ENCODE measurements at places on chromosomes 5 and 9. TPM values are rescaled to one million over a fixed set of nuclear protein-coding genes. Genes with fewer than 3 reads are reported as not detected.

DNA sequence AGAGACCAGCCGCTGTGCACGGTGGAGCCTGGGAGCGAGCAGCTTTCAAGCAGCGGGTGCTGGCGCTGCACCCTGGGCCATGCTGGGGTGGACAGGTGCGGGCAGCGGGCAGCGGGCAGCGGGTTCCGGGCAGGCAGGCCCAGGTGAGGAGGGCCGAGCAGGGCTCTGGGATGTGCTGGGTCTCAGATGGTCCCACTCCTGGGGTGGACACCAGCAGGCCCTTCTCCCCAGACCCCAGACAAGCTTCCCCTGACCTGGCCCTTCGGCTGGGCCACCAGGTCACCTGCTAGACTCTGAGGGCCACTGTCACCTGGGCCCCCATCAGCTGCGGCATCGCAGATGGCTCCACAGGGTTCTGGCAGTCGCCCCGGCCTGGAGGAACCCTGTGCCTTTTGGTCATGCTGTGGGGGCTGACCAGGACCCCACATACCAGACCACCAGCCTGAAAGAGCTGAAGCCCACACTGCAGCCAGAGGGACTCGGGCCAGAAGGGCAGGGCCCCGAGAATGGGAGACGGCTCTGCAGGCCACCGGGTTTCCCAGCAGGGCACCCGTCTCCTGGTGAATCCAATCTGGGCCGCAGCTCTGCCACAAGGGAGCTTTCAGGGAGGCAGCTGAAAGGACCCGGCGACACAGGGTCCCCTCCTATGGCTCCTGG, 2.0 kb downstream of the SLC6A19 start:
- DNase-seq, result no peak

DNA sequence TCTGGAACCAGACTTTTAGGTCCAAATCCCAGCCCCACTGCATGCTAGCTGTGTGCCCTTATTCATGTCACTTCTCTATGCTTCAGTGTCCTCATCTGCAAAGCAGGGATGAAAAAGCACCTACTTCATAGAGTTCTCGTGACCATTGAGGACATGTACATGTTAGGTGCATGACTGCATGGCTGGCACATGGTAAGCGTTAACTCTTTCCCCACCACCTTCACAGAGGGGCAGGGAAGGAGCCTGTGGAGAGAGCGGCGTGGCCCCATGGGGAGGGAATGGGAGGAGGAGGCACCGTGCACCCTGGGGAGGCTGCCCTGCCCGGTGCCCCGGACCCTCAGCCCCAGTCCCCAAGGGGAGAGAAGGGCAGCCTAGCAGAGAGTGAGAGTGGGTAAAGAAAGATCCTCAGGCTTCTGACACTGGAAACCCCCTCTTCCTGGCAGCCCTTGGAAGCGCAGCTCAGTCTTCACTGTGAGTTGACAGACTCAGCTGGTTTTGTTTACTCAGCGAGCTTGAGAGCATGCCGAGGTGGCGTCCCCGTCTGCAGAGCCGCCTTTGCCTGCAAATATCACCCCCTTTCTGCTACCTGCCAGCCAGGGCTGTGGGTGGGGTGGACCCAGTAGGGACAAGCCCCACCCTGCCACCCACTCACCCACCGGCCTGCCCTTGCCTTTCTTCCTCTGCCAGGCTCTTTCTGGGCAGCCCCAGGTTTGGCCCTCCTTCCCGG, 10.6 kb upstream of the ANGPTL2 start:
- DNase-seq, result no peak

DNA sequence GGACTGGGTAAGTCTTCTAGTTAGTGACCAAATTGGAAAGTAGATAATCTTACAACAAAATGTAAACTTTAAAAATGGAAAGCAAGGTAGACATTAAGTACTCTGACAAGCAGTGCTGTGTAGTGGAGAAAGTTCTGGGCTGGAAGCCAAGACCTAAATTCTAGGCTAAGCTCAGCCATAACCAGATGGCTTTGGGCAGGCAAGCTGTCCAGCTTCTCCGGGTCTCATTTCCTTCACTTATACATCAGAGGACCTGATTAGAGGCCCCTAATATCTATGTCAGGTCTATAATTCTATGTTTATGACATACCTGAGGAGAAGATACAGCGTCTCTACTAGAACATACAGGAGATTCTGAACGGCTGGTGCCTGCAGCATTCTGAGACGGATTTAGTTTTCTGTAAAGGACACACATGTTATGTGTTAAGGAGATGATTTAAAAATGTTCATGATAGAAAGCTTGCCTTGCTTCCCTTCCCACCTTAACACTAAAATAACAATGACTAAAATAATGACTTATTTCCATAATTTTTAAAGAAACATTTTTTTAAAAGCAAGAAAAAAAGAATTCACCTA, 61.2 kb downstream of the ELL2 start:
- no peak for DNase-seq

- no peak for DNase-seq
Observed at GRCh38 chr5:137283801-137284200, 215.3 kb downstream of the SPOCK1 start.

SEMA6A gene
- 10.9 TPM for total RNA-seq

CARD9 gene
- total RNA-seq, result 1.7 TPM

Measured in esophagus muscularis mucosa (tissue), 4 donors.